ENCODE measurements at places on chromosomes 5 and 9.

DNA sequence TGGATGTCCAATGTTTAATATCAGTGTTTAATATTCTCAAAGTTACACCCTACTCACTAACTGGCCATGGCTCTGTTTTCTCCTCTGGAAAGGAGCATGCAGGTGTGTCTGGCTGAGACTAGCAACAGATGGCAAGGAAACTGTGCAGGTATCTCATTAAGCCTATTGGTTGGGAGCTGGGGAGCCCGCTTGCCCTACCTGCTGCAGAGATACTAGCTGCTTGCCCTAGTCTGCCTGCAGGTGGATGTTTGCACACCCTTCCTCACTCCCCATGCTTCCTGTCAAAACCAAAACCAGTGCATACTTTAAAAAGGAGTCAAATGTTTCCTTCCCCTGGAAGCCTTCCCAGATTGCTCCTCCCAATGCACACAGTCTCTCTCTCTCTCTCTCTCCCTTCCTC, 228.3 kb upstream of the RASEF start:
- no peak for DNase-seq

- peak; percentile 60 for DNase-seq
These were observed 32.9 kb upstream of the STXBP1 start for GRCh38 chr9:127578952-127579853.

- DNase-seq: no peak
These were observed 63.3 kb upstream of the SLC30A5 start for GRCh38 chr5:69030358-69031062.

DNA sequence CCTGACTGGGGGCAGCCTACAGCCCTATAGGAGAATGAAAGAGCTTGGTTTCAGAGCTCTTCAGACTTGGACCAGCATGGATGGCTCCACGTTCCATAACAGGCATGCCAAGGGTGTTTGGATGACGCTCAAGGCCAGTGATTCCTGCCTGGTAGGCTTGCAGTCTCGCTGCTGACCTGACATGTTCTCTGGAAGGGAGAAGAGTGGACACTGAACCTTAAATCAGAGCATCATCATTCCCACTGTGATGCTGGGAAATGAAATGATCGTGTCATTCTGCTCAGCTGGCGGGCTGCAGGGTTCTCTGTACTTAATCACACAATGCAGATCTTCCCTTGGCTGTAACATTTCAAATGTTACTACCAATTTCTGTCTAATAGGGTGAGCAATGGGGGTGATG, 57.0 kb downstream of the CFAP90 start:
- no peak for DNase-seq

DNA sequence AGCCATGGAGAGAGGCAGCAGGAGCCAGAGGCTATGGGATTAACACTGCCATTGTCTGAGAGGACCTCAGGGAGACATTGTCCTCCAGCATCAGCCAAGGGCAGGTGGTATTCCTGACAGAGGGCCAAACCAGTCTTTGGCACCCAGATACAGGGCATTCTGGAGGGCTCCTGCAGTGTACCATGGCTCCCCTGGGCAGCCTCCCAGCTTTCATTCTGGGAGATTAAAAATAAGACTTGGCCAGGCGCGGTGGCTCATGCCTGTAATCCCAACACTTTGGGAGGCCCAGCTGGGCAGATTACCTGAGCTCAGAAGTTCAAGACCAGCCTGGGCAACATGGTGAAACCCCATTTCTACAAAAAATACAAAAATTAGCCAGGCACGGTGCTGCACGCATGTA, 4.2 kb downstream of the MTAP start:
- DNase-seq: no peak

DNA sequence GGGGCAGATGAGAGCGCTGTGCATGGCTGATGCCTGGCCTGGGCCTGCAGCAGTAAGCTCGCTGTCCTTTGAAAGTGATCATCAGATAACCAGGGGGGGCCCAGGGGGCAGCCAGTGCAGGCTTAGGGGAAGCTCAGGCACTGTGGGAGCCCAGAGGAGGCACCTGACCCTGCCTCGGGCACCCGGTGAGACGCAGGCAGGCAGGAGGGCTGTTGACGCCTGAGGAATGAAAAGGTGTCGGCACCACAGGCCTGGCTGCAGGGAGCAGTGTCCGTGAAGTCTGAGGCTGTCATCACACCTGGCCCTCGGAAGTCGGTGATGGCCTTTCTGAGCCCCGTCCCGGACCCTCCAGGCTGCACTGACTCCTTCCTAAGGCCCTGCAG, 84.6 kb downstream of the RXRA start:
- no peak for DNase-seq

DNA sequence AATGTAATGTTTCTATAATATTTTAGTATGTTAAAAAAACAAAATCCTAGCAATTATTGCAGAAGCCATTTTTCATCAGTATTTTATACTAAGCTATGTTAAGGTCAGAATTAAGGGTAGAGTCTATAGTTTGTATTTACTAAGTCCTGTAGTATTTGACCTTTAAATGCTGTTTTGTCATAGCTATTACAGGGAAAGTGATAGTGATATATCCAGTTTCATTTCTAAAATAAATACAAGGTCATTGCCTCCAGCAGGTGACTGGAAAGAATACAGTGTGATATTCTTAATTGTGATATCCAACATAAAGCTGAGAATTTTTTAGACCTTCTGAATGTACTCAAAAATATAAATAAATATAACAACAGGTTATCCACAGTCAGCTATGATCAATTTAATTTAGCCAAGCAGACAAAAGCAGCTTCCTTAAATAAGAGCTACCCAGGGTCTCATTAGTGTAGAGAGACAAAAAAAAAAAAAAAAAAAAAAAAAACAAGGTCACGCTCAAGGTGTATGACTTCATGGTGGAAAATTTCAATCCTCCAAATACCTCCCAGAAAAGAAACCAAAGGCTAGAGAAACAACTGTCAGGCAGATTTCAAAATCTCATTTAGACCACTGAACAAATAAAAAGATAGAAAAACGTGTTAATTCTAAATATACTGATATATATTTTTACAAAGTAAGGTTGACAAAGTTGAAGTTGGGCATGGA, 278.7 kb downstream of the HCN1 start:
- DNase-seq: no peak

DNA sequence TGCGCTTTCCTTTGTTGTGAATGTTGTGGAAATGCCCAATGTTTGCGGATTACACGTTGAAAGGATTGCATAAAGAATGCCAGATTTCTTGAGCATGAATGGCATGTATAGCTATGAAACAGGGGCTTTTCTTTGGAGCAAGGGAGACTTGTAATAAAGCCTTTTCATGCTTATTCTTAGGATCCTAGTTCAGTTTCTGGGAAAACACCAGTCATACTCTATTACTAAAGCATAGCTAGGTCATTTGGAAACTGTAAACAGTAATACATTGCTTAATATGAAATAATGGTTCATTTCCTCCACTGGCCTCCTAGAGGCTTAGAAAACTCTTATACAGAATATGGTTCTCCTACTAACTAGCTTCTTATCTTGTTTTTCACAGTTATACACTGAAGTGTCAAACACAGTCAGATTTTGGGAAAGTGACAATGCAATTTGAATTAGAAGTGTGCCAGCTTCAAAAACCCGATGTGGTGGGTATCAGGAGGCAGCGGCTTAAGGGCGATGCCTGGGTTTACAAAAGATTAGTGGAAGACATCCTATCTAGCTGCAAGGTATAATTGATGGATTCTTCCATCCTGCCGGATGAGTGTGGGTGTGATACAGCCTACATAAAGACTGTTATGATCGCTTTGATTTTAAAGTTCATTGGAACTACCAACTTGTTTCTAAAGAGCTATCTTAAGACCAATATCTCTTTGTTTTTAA, 104.2 kb downstream of the MELK start:
- DNase-seq: peak; percentile 1

DNA sequence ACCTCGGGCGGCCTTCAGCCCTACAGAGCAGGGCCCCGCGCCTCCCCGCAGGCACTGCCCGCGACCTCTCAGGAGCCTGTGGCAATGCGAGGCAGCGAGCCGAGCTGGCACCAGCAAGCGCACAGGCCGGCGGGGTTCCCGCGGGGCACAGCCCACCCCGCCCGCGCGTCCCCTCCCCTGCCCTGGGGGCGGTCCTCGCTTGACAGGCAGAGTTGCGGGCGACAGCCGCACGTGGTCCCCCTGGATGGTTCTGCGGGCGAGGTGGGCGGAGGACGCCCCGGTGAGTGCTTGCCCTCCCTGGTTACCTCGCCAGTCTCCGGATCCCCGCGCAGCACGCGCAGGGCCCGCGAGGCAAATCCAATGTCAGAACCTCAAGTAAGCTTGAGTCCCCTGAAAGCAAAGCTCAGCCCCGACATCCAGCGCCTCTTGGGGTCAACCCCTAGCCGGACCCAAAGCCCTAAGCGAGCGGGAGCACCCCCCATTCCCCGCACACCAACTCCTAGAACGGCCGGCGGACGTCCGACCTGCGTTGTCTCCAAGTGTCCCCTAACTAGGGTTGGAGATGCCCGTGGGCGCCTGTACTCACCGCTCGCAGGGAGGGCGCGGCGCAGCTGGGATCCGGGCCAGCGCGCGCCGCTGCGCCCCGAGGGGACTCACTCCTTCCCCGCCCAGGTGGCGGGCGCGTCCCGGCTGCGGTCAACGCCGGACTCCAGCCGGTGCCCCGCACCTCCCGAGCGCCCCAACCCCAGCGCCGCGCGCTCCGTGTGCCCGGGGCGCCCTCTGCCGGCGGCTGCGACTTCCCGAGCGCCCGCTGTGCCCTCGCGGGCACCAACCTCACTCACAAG, at the start of gene DRD1:
Gene DRD1, minus strand, starts transcription at position 123 of the 845 bp plus-strand sequence. CDS start 1,083 bp downstream, outside the sequence.
- DNase-seq: peak; percentile 49

DNA sequence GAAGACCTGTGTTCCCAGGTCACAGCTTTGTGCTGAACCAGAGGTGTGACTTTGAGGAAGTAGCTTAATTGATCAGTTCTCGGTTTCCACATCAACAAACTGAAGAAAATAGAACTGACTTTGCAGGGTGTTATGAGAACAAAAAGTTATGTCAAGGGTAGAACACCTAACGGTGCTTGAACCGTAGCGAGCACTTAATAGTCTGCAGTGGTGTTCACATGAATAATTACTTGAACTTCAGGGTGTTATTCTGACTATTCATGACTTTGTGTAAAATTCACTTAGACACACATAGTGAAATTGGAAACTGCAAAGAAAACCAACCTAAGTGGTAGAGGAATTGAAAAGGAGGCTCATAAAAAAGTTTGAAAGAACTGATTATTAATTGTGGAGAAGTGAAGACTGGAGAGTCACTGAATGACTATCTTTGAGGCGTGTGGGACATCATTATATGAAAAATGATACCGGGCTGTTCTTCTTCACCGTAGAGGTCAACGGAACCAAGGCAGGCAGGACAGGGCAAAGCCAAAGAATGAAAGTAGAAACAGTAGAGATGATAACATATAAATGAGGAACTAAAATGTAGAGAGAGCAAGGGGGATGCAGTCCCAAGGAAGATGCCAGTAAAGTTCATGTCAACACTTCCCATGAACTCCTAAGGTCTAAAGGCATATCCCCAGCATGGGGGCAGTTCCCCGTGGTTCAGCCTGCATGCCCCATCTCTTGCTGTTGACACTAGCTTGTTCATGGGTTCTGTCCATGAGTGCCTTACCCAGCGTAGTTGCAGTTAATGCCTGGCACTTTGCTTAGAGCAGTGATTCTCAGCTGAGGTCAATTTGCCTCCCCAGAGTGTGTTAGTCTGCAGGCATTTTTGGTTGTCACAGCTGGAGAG, 118.7 kb downstream of the ZNF462 start:
- no peak for DNase-seq

DNA sequence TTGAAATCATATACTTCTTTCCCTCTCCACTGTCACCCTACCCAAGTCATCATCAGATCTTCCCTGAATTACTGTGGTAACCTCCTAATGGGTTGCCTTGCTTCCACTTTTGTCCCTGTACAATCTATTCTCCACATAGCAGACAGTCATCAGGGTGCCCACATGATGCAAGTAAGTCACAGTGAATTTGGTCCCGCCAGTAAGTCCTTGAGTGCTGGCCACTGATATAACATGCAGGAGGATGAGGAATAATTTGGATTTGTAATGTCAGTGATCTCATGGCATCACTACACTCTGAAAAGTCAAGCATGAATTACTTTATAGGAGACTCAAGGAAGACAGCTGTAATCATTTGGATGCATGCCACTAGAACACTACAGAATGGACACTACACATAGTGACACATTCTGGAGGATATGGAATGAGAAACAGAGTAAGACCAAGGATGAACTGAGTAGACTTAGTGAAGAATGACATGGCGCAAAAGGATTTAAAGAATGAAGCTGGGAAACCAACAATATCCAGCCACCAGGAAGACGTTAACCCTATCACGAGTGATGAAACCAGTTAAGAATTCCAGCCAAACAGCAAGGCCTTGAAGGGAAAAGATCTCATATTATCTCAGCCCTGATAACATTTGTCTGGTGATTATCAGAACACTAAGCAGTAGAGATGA, 28.6 kb downstream of the MARCHF3 start:
- no peak for DNase-seq

- DNase-seq: no peak
These were observed 1.8 kb upstream of the HMCN2 start for GRCh38 chr9:130263601-130264413.

DNA sequence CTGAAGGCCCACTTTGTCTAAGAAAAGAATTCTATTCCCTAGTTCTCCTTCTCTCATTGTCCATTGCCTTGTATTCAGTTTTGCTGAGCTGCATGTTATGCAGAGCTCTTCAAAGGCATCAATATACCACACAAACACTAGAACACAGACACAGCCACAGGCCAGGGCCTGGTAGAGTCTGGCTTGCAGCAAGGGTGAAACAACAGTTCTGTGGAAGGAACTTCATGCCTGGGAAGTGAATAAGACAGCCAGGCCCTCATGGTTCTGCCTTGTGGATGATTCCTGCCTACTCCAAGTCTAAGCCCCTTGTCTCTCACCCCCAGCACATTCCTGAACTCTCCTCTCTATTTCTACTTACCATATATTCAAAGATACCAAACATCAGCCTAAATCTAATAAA, 30.8 kb downstream of the KLHL3 start:
- DNase-seq: no peak

DNA sequence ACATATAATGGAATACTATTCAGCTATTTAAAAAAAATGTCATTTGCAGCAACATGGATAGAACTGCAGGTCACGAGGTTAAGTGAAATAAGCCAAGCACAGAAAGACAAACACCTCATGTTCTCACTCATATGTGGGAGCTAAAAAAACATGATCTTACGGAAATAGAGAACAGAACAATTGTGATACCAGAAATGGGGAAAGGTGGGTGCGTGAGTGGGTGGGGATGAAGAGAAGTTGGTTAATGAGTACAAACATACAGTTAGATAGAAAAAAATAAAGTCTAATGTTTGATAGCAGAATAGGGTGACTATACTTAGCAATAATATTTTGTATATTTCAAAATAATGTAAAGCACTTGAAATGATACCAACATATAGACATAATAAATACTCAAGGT, 38.7 kb downstream of the FAM114A2 start:
- DNase-seq: no peak

GRCh38 chr9:37902796-37903646, 906 bp downstream of the SLC25A51 start:
- DNase-seq: peak; percentile 20

DNA sequence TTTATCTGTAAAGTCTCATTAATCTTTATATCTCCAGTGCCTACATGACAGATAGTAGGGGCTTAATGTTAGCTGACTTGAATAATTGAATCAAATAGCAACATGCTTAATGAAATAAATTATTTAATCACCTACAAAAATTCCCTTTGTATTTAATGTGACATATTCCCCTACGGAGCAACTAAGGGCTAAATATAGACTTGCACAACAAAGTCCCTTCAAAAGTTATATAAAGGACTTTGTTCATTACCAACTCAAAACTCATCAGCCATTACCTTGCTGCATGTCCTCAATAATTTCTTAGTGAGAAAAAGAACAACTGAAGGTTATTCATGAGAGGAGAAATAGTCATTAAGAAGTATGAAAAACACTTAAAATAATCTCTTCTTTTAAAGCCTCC, 424.6 kb downstream of the HCN1 start:
- no peak for DNase-seq

GRCh38 chr9:133734590-133735414, 3.4 kb downstream of the SARDH start:
- no peak for DNase-seq
